ENCODE measurements at places on chromosomes 12 and 14. TPM values are rescaled to one million over a fixed set of nuclear protein-coding genes. Genes with fewer than 3 reads are reported as not detected.

DNA sequence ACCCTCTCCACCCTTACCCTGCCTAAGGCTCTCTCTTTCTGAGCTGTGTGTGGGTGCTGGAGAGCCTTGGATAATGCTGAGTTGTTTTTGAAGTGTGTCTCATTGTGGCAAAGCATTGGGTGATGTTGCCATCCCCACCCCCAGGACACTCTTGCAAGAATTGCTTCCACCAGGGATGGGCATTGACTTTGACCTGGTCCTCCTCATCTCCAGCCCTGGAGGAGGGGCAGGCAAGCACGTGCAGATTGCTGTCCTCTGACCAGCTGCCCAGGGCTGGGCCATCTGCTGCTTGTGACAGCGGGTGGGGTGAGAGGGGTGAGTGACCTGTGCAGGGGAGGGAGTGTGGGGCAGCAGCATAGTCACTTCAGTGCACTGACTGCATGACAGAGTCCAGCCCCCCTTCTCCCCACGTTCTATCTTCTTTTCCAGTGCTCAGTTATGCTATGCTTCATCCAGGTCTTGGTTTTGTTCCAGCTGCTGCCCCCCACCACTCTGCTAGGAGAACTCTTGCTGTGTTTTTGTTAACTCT, 26.2 kb downstream of the SUSD6 start:
- no peak for DNase-seq

GRCh38 chr12:48712209-48712608, 4.3 kb downstream of the CCNT1 start:
- no peak for DNase-seq

Gene CLEC1B
- total RNA-seq: not detected

Gene TMX1
- total RNA-seq: 10.0 TPM

Gene CEBPE
- not detected for total RNA-seq

All from Right ventricle myocardium inferior (tissue), 1 donor.